ENCODE measurements at places on chromosomes 5 and 9. TPM values are rescaled to one million over a fixed set of nuclear protein-coding genes. Genes with fewer than 3 reads are reported as not detected.

DNA sequence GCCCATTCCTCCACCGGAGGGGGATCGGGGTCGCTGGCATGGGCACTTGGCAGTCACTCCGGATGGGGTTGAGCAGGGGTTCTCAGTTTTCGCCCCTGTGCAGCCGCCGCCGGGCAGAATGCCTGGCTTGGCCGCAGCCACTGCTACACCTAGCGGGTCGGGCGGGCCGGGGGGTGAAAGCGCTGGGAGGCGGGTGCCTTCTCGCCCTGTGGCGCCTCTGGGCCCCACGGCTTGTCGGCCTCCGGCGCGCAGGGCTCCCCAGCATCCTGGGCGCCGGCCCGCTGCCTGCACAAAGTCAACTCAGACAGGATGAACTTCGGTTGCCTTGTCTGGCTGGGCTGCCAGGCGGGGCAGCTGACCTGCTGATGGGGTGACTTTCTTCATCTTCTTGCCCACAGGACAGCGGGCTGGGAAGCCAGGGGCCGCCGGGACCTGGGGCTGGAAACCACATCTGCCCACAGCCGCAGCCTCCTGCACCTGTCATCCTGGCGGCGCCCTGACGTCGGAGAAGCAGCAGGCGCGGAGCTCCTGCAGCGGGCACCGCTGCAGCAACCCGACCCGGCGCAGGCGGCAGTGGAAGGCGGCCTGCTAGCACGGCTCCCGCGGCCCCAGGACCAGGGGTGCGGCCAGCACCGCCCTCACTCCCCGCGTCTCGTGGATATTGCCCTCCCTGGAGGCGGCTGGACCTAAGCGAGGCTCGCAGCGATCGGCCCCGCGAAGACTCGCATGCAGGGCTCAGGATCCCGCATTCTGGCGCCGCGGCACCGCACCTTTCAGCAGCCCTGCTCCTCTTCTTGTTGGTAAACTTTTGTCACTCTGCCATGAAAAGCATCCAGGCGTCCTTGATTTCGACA lies 1.3 kb upstream of the ANKRD18A start:
- H3K27me3 ChIP-seq, result no peaks in the 10 kb centered on the region
- peak; percentile 42 for DNase-seq
- H3K4me3 ChIP-seq, result peak overlapping the region; percentile 68
- H3K4me1 ChIP-seq, result peaks cover 5% of the 10 kb centered on the region

- DNase-seq, result no peak
- H3K4me3 ChIP-seq, result no peak overlapping the region
- no peaks in the 10 kb centered on the region for H3K36me3 ChIP-seq
These were observed 49.3 kb downstream of the COL15A1 start for GRCh38 chr9:98992885-98993569.

DNA sequence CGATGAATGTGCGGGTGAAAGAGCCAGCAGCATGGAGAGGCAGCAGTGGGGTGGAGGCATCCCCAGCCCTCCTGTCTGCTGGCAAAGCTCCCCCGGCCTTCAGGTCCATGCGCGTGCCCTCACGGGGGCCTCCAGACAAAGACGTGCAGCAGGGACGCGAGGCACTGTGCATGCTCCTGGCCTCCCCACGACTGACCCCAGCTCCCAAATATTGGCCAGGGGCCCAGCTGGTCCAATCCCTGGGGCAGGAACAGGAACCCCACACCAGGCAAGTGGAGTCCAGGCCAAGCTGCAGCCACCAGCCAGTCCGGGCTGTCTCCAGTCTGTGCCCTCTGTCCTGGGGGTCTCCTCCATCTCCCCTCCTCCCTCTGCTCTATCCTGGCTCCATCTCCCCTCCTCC lies 33.5 kb upstream of the LRRC14B start:
- no peak overlapping the region for H3K4me3 ChIP-seq
- no peaks in the 10 kb centered on the region for H3K27me3 ChIP-seq
- no peaks in the 10 kb centered on the region for H3K4me1 ChIP-seq
- no peak overlapping the region for H3K27ac ChIP-seq
- H3K36me3 ChIP-seq, result no peaks in the 10 kb centered on the region
- DNase-seq, result no peak

DNA sequence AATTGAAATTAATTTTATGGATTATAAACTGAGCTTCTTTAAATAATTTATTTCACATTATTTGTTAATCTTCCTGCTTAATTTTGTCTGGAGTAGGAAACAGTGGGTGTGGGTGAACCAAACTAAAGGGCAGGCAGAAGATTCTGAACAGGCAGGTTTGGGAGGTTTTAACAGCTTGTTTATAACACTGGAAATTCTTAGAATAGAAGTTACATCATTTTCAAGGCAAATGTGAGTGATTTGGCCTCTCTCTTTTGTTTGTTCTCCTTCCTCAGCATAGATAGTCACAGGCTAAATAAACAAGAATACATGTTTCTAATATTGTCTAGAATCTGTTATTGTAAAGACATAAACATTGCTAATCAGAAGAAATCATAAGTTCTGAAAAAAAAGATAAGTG lies 970.9 kb upstream of the NUDT12 start:
- no peaks in the 10 kb centered on the region for H3K36me3 ChIP-seq
- H3K27me3 ChIP-seq, result no peaks in the 10 kb centered on the region
- no peaks in the 10 kb centered on the region for H3K4me1 ChIP-seq
- DNase-seq, result no peak
- no peak overlapping the region for H3K27ac ChIP-seq
- H3K4me3 ChIP-seq, result no peak overlapping the region

GRCh38 chr9:89048616-89049015 lies 57.3 kb downstream of the S1PR3 start:
- no peak for DNase-seq
- no peaks in the 10 kb centered on the region for H3K36me3 ChIP-seq
- no peak overlapping the region for H3K4me3 ChIP-seq
- no peak overlapping the region for H3K27ac ChIP-seq
- H3K27me3 ChIP-seq, result no peaks in the 10 kb centered on the region

DNA sequence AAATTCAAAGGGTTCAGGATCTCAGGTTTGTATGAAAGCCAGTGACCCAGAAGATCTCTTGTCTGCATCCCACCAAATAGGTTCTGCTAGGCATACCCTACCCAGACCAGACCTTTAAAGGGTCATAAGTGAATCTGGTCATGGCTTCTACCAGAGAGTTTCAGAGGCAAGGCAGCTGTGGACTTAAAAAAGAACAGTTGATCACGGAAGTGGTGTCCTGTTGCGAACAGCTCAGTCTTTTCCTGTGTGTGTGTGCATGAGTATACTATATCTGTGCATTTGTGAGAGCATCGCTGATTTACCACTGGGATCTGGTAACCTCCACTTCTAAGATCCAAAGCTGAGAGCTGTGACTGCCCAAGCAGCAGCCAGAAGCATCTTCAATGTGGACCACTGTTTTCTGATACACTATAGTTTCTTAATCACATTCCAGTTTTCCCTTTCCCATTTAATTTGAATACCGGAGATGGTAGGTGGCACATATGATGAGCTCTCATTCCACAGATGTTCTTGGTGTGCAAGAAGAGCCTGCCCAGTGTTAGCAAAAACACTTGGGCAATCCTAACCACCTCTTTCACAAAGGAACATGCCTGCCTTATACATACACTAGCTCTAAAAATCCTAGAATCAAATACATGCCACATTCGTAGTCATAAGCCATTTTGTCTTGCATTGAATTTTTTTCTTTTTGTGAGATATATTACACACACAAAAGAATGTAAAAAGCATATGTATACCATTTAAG lies 36.2 kb upstream of the OR2S2 start:
- no peak overlapping the region for H3K4me3 ChIP-seq
- no peaks in the 10 kb centered on the region for H3K4me1 ChIP-seq
- H3K36me3 ChIP-seq, result no peaks in the 10 kb centered on the region
- no peak overlapping the region for H3K27ac ChIP-seq
- DNase-seq, result no peak

DNA sequence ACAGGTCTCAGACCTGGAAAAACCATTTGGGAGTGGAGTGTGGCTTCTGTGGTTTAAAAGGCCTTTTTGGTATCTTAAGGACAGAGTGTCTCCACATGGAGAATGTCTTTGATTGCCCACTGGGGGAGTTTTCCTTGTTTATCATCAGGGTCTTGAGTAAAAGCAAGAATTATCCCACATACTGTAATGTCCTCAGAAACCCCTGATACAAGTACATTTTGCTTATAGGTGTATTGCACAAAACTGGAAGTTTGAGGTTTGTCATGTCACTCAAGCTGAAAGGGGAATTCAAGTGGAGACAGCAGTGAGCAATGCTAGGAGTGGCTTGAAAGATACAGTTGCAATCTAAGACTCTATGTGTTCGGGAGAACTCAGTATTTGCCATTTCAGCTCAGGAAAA lies 62.7 kb upstream of the GRAMD2B start:
- no peaks in the 10 kb centered on the region for H3K36me3 ChIP-seq
- H3K4me1 ChIP-seq, result no peaks in the 10 kb centered on the region
- no peak overlapping the region for H3K27ac ChIP-seq
- no peak overlapping the region for H3K4me3 ChIP-seq
- DNase-seq, result no peak
- no peaks in the 10 kb centered on the region for H3K27me3 ChIP-seq

DNA sequence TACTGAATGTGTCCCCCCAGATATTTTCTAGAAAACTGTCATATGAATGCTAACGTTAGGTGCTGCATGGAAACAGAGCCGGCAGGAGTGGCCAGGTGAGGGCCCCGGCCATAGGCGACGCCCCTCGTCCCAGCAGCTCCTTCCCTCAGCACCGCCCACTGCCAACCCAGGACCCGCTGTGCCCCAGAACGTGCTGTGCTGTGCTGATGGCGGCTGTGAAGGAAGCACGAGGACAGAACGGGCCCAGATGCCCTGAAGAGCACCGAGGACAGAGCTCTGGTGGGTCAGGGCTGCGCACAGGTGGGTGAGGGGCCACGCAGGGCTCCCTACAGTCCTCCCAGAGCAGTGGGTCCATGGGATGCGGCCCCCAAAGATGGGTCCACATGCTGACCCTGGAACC lies 30.3 kb downstream of the LPCAT1 start:
- peaks cover 33% of the 10 kb centered on the region for H3K4me1 ChIP-seq
- no peak for DNase-seq
- no peak overlapping the region for H3K27ac ChIP-seq
- H3K36me3 ChIP-seq, result peaks cover 4% of the 10 kb centered on the region
- no peaks in the 10 kb centered on the region for H3K27me3 ChIP-seq

GRCh38 chr5:5315068-5315980 lies 107.2 kb upstream of the ICE1 start:
- H3K27me3 ChIP-seq, result no peaks in the 10 kb centered on the region
- no peaks in the 10 kb centered on the region for H3K4me1 ChIP-seq
- no peak overlapping the region for H3K4me3 ChIP-seq
- no peaks in the 10 kb centered on the region for H3K36me3 ChIP-seq
- no peak overlapping the region for H3K27ac ChIP-seq

The MYOT gene
- not detected for total RNA-seq

The IL9 gene
- total RNA-seq, result not detected

The STING1 gene
- 124 TPM for total RNA-seq
